ENCODE measurements at places on chromosomes 6 and 20. TPM values are rescaled to one million over a fixed set of nuclear protein-coding genes. Genes with fewer than 3 reads are reported as not detected.

DNA sequence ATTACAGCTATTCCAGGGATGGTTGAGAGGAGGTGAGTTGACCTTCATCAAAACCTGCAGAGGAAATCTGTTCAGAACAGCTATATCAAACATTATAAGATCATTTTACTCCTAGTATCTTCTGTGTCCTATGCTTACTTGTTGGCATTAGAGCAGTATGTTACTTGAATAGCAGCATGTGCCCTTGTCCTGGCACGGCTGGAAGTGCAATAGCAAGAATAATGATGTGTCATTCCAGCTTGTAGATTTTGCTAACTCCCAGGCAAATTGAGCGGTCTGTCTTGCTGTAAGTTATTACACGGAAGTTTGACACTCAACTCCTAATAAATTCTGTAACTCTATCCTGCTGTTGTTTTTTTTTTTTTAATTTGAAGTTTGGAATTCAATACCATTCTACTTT lies 385.5 kb downstream of the TENT5A start:
- H3K27me3 ChIP-seq = no peaks in the 10 kb centered on the region
- H3K4me3 ChIP-seq = no peak overlapping the region
- H3K4me1 ChIP-seq = no peaks in the 10 kb centered on the region
- DNase-seq = no peak
- H3K27ac ChIP-seq = no peak overlapping the region
- no peaks in the 10 kb centered on the region for H3K36me3 ChIP-seq

GRCh38 chr6:155850408-155850841 lies 394.8 kb upstream of the NOX3 start:
- no peak overlapping the region for H3K27ac ChIP-seq
- no peaks in the 10 kb centered on the region for H3K27me3 ChIP-seq
- H3K4me1 ChIP-seq = no peaks in the 10 kb centered on the region
- no peak overlapping the region for H3K4me3 ChIP-seq

DNA sequence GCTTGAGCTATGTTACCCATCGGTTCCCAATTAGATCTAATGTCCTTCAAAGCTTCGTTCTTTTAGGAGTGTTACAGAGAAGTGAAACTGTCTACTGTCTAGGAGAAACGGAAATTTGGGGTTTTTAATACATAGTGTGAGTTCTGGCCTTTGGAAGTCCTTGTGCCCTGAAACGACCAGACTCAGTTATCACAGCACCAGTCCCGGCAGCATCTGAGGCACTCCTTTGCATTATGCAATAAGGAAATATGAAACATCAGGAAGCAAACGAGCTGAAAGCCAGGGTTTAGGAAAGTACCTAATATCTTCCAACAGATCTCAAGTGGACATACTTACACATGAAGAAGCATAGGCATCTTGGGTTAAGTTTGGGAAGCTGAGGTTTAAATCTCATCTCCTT lies 61.8 kb upstream of the ADGRF1 start:
- no peaks in the 10 kb centered on the region for H3K36me3 ChIP-seq
- no peak overlapping the region for H3K4me3 ChIP-seq
- no peak overlapping the region for H3K27ac ChIP-seq
- no peaks in the 10 kb centered on the region for H3K4me1 ChIP-seq
- H3K27me3 ChIP-seq = no peaks in the 10 kb centered on the region

GRCh38 chr20:60937585-60937984 lies 314.5 kb upstream of the CDH4 start:
- H3K36me3 ChIP-seq = no peaks in the 10 kb centered on the region
- no peak for DNase-seq
- no peaks in the 10 kb centered on the region for H3K4me1 ChIP-seq
- no peak overlapping the region for H3K4me3 ChIP-seq
- H3K27me3 ChIP-seq = no peaks in the 10 kb centered on the region

- H3K4me1 ChIP-seq = no peaks in the 10 kb centered on the region
- peak; percentile 31 for DNase-seq
- H3K27ac ChIP-seq = no peak overlapping the region
- no peak overlapping the region for H3K4me3 ChIP-seq
Measured at GRCh38 chr20:36792422-36792821, 18.9 kb upstream of the DSN1 start.

- no peak for DNase-seq
- no peaks in the 10 kb centered on the region for H3K4me1 ChIP-seq
- no peaks in the 10 kb centered on the region for H3K27me3 ChIP-seq
- H3K4me3 ChIP-seq = no peak overlapping the region
Measured at GRCh38 chr20:51357543-51357942, 185.0 kb downstream of the NFATC2 start.

GRCh38 chr6:30077218-30077617 lies 1.6 kb upstream of the RNF39 start:
- DNase-seq = no peak
- H3K27ac ChIP-seq = peak overlapping the region; percentile 88
- H3K27me3 ChIP-seq = no peaks in the 10 kb centered on the region
- no peak overlapping the region for H3K4me3 ChIP-seq
- H3K4me1 ChIP-seq = no peaks in the 10 kb centered on the region

GRCh38 chr6:35594503-35595186 lies 81.9 kb upstream of the TULP1 start:
- peaks cover 25% of the 10 kb centered on the region for H3K4me1 ChIP-seq
- no peaks in the 10 kb centered on the region for H3K27me3 ChIP-seq
- DNase-seq = no peak
- peaks cover 8% of the 10 kb centered on the region for H3K36me3 ChIP-seq

GRCh38 chr6:114096561-114097172 lies 125.7 kb upstream of the HDAC2 start:
- H3K36me3 ChIP-seq = no peaks in the 10 kb centered on the region
- H3K4me3 ChIP-seq = no peak overlapping the region
- H3K4me1 ChIP-seq = no peaks in the 10 kb centered on the region
- DNase-seq = no peak

- H3K36me3 ChIP-seq = no peaks in the 10 kb centered on the region
- H3K4me3 ChIP-seq = no peak overlapping the region
- H3K27ac ChIP-seq = no peak overlapping the region
- H3K27me3 ChIP-seq = no peaks in the 10 kb centered on the region
- DNase-seq = no peak
- no peaks in the 10 kb centered on the region for H3K4me1 ChIP-seq
Measured at GRCh38 chr6:106145741-106146227, 59.6 kb downstream of the PRDM1 start.

GRCh38 chr20:51013577-51014330 lies 9.2 kb downstream of the KCNG1 start:
- no peak overlapping the region for H3K4me3 ChIP-seq
- H3K27ac ChIP-seq = no peak overlapping the region
- H3K27me3 ChIP-seq = no peaks in the 10 kb centered on the region
- no peak for DNase-seq

DNA sequence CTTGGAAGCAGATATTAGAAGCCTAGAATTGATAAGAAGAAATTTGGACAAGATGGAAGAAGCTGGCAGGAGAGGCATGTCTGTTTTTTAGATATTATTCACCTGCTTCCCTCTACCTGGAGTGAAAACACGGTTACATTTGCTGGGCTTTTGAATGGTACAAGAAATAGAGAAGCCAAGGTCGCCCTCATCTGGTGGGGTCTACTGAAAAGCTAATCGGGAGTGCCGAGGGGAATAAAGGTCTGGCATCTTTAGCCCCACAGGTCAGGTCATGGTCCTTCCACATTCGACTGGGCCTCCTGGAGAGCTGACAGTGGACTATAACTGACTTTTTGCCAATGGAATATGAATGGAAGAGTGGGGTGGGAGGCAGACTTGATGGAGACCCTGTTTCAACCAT lies 4.6 kb upstream of the C2 start:
- H3K27me3 ChIP-seq = no peaks in the 10 kb centered on the region
- no peak overlapping the region for H3K27ac ChIP-seq
- DNase-seq = no peak
- H3K4me1 ChIP-seq = peaks cover 4% of the 10 kb centered on the region

DNA sequence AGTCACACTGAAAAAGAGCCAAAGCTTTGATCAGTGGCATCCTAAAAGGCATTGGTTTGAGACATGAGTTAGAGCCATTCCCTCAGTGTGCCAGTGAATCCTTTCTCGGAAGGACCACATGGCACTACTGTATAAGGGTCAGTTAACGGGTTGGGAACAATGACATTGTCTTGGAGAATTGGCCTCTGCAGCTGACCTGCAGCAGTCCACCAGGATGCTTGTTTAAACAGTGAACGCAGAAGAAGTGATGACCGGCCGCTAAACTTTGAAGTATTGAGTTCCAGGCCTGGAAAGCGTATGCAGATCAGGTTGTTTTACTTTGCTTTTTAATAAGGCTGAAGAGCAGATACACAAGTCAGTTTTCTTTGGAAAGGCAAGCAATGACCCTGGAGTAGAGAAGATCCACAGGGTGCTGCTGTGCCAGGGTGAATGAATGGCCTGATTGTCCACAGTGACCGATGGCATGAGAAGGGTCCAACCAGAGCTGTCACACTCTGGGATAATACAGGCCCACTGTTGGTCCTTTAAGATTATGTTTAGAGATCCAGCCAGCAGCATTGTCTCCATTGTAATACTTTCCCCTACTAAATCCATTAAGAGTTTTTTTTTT lies 57.8 kb downstream of the GMPR start:
- no peaks in the 10 kb centered on the region for H3K36me3 ChIP-seq
- H3K4me1 ChIP-seq = no peaks in the 10 kb centered on the region
- no peaks in the 10 kb centered on the region for H3K27me3 ChIP-seq

DNA sequence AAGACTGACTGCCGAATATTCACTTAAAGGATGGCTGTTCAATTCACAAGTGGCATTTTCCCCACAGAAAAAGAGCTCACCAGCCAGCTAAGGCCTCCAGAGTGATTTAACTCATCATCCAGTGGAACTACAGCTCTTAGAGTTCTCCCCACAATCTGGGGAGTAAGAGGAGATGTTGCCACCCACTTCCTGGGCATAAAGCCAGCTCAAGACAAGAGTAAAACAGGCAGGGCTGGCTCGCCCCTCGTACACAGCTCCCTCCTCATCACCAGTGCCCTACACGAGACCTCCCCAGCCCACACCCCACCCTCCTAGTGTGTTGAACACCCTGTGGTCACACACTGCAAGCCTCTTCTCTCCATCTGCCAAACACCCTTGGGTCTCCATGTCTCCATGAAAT lies 47.2 kb upstream of the IPCEF1 start:
- H3K4me1 ChIP-seq = no peaks in the 10 kb centered on the region
- H3K4me3 ChIP-seq = no peak overlapping the region
- no peak overlapping the region for H3K27ac ChIP-seq
- peak; percentile 9 for DNase-seq

GRCh38 chr6:39821742-39822532 lies 29.8 kb downstream of the DAAM2 start:
- DNase-seq = no peak
- H3K36me3 ChIP-seq = no peaks in the 10 kb centered on the region
- no peaks in the 10 kb centered on the region for H3K4me1 ChIP-seq
- peak overlapping the region; percentile 64 for H3K27ac ChIP-seq
- no peak overlapping the region for H3K4me3 ChIP-seq
- H3K27me3 ChIP-seq = no peaks in the 10 kb centered on the region

GRCh38 chr20:37535443-37536132 lies 7.9 kb upstream of the BLCAP start:
- no peak overlapping the region for H3K4me3 ChIP-seq
- DNase-seq = no peak
- no peaks in the 10 kb centered on the region for H3K4me1 ChIP-seq
- H3K27ac ChIP-seq = no peak overlapping the region
- H3K27me3 ChIP-seq = no peaks in the 10 kb centered on the region

DNA sequence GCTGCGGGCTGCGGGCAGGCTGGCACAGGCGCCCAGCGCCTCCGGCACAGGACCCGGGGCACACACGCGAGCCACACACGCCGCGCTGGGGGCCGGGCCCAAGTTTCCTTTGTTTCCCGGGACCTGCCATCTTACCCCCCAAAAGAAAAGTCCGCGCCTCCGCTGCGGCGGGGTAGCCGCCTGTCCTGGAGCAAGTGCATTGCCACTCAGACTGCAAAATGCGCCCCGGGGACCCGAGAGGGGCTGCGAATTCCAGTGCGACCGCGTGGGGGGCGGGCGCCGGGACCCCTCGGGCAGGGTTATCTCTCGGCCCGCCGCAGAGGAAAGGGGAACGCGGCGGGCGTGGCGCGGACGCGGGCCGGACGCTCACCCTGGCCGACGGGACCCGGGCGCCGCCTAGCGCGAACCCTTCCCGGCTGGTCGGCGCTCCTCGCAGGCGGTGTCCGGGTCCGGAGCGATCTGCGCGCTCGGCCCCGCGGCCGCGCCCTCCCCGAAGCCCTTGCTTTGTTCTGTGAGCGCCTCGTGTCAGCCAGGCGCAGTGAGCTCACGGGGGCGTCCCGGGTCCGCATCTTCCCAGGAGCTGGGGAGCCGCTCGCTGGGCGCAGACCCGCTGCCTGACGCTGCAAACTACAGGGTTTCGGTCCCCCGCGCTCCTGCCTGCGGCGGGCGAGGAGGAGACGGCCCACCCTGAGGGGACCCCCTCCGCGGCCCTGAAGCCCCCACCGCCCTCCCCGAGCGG lies 639 bp upstream of the CD24 start:
- no peaks in the 10 kb centered on the region for H3K27me3 ChIP-seq
- H3K36me3 ChIP-seq = no peaks in the 10 kb centered on the region
- peak; percentile 39 for DNase-seq
- H3K4me1 ChIP-seq = no peaks in the 10 kb centered on the region
- H3K4me3 ChIP-seq = peak overlapping the region; percentile 62
- H3K27ac ChIP-seq = peak overlapping the region; percentile 80

- H3K36me3 ChIP-seq = no peaks in the 10 kb centered on the region
- no peaks in the 10 kb centered on the region for H3K4me1 ChIP-seq
- H3K4me3 ChIP-seq = no peak overlapping the region
- no peak overlapping the region for H3K27ac ChIP-seq
Measured at GRCh38 chr20:61417221-61417941, 165.3 kb downstream of the CDH4 start.

GRCh38 chr6:160160929-160161646 lies 39.5 kb downstream of the SLC22A1 start:
- H3K27me3 ChIP-seq = no peaks in the 10 kb centered on the region
- DNase-seq = no peak
- peaks cover 5% of the 10 kb centered on the region for H3K4me1 ChIP-seq

GRCh38 chr6:159969921-159970320 lies 1.0 kb downstream of the IGF2R start:
- H3K36me3 ChIP-seq = no peaks in the 10 kb centered on the region
- no peaks in the 10 kb centered on the region for H3K27me3 ChIP-seq
- DNase-seq = peak; percentile 57
- H3K27ac ChIP-seq = peak overlapping the region; percentile 92
- H3K4me3 ChIP-seq = peak overlapping the region; percentile 99

DNA sequence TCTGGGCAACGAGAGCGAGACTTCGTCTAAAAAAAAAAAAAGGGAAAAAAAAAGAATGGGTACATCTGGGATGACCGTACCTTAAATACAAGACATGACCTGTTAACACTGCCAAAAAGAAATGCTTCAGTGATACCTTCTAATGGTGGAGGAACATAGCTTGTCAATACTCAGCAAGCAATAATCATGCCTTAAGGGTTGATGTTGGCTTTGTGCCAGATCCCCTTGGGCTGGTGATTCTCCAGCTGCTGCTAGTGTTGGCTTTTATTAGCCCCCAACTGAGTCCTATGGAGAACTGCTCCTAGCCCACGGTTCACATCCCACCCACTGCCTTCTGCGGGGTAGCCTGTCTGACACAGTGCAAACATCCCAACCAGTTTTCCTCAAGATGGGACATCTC lies 134.9 kb downstream of the PLCB1 start:
- H3K27ac ChIP-seq = no peak overlapping the region

Gene ARMH2
- total RNA-seq = not detected

Gene PTCHD4
- total RNA-seq = 1.0 TPM

Gene CRISP3
- 0.28 TPM for total RNA-seq

Gene SLC16A10
- 11.5 TPM for total RNA-seq

Gene SMPD2
- 24.2 TPM for total RNA-seq

Gene SLC35D3
- not detected for total RNA-seq

Gene CALHM4
- total RNA-seq = 0.57 TPM

All from prostate gland (tissue), 2 donors.